ENCODE measurements at places on chromosomes 3 and 15.

- DNase-seq: no peak
Measured at GRCh38 chr3:137987723-137988122, 22.2 kb upstream of the CLDN18 start.

DNA sequence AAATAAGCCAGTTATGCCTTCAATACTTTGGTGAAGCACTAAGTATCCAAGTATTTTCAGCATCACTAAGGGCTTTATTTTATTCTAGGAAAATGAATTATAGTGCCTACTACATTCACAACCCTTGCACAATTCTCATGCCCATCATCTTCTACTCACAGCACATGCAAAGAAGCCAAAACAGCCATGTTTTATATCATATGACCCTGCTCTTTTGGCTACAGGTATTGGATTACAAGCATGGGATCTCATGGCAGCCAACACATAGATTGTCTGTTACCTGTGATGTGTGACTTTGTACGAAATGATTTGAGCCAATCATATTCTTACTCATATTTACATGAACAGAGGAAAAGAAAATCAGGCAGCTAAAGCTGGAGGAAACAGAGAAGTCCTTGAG is 38.6 kb downstream of the STT3B start:
- DNase-seq: no peak

- DNase-seq: peak; percentile 73
Measured at GRCh38 chr15:76529911-76530310, 193.3 kb downstream of the ISL2 start.

DNA sequence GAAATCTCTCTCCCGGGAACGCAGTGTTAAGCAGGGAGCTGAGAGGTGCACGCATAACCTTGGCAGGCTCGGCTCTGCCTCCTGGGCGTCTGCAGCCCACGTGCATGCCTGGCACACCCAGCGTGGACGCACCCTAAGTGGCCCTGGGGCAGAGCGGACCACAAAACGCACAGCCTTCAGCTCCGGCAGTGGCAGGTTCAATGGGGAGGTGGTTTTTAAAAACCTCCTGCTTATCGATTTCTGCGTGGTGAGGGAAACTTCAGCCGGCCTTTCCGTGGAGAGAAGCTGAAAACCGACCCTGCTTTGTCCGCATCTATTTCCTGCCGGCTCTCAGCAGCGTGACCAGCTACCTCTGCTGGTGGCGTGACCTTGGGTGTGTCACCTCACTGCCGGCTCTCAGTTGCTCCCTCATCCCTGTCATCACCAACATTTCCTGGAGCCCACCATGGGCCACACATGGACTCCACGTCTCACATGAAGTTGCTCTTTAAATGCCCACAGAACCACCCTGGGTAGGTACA is 134.8 kb upstream of the MEF2A start:
- DNase-seq: no peak

DNA sequence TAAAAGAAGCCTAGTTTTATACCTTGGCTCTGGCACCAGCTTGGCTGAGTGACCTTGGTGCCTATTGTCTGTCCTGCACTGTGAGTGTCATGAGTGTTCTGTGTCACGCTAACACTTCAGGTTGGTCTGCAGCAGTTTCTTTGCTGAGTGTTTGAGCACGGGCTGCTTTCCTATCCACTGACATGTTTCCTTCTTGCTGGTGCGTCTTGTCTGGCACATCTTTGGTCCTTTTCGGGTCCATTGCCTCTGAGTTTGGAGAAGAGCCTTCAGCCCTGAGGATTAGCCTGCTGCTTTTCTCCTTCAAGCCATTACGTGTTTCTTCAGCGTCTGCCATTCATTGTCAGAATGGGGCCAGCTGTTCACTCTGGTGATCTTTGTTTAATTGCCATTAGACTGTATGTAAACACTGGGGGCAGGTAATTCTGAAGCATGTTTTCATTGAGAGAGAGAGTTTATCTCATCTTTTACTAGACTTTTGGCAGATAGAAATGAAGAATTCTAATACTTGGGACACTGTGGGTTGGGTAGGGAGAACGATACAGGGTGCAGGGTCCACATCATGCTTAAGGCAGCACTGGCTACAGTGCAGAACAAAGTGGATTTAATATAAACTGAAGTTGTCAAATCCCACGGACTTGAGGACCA is 55.5 kb downstream of the LRRC28 start:
- no peak for DNase-seq

DNA sequence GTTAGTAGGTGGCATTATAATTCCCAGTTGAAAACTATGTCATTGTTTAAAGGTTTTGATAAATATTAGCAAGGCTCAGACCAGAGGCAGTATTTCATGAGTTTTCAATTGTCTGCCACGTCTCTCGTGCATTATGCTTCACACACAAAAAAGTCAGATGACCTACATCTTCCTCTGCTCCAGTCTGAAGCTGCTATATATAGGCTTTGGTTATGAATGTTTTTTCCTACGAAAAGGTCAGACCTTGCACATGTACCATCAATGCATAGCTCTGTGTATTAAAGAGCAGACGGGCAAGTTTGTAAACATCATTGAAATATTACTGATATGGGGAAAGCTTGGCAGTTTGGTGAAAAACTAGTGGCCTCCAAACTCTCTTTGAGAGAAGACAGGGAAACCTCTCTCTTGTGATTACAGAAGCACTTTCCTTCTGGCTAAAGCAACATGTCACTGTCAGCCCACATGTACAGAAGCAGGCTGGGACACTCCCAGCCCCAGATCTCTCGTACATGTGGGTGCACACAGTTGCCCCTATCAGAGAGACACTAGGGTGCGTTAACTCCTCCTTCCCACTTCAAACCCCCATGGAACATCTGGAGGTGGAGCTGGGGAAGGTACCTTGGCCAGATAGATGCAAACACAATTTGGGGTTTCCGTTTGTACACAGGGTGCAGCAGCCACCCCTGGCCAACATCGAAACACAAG is 184.0 kb upstream of the BCL6 start:
- DNase-seq: no peak

DNA sequence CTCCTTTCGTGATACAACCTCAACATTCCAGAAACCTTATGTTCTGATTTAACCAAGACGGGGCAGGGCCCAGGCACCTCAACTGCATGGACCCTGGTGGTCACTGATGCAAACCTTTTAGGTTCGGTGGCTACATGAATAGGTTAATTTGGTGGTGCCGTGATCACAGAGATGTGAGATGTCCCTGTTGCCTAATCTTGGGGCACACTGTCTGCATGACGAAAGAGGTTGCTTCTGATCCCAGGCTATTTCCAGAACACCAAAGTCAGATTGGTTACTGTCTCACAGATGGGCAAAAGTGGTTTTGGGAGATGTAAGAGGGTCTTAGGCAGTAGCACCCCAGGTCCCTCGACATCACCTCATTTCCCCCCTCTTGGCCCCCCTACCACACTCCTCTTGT is 4.0 kb upstream of the CCR1 start:
- no peak for DNase-seq

DNA sequence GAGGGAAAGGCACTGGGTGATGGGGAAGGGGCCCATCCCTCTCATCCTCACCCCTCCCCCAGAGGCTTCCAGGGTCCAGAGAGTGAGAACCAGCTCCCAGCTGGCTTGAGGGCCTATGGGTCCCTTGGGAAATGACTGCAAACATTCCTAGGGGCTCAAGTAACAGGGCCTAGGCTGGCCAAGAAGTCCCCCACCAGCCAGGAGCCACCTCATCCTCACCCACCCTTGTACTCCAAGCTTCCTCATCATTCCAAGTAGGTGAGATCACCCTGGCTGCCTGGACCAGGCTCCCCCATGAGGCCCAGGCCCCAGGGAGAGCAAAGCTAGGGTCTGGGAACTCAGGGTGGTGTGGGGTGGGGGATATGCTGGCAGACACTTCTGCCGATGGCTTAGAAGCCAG is 14.8 kb downstream of the LOXL1 start:
- peak; percentile 97 for DNase-seq

DNA sequence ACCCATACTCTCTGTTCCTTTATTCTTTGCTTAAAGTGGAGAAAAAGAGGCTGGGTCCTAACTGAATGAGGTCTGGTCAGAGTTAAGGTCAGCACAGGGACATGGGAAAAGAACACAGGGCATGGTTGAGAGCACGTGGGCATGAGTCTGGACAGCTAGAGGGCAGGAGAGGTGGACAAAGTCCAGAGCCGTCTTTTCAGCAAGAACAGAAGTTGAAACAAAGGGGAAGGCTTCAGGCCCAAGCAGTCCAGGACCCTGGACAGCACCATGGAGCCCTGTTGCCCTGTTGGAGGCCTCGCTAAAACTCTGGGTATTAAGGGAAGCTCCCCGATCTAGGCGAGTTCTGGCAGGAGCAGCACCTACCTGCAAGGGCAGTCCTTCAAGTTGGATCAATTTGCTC is 50.7 kb downstream of the XYLB start:
- peak; percentile 57 for DNase-seq

Data from EH (cell line).